Brain microvascular endothelial cell (primary cell): ENCODE measurements at places on chromosomes 16 and 17.

DNA sequence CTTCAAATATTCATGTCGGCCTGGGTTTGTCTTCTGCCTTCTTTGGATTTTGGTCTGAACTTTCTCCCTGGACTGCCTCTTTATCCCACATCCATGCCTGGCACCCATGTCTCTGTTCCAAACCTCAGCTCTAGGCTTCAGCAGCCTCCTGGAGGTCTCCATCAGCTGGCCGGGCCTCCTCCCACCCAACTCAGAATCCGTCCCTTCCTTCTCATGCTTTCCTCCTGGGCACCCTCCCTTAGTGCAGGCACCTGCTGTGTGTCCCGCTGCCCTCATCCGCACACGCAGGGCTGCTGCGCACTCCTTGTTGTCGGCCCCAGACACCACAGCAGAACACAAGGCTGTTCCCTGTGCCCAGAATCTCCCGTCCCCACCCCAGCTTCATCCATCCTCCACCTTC, 14.0 kb downstream of the LDHD start:
- no peak for DNase-seq

- no peak for DNase-seq
Measured at GRCh38 chr17:77654296-77654695, 304.2 kb upstream of the TNRC6C start.

GRCh38 chr16:10579965-10580882, at the start of gene EMP2:
EMP2 (minus strand) TSS chr16:10580598; CDS start chr16:10547617, 32,981 bp downstream.
- peak; percentile 40 for DNase-seq

DNA sequence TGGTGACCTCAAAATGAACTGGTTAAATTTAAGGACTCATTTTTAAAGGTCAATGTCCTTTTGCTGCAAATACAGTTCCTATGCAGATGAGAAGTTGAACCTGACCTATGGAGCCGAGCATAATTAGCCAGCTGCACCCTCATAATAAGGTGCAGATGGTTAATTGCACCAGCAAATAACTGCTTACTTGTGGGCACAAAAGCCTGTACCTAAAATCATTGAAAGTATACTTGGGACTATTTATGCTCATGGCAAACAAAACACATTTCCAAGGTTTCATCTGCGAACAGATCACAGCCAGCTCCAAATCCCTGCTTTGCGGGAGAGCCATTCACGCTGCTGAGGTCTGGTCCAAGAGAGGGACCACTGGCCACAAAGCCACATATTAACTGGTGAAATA, 13.0 kb downstream of the HYDIN start:
- no peak for DNase-seq

- DNase-seq, result no peak
Measured at GRCh38 chr16:30892670-30893416, 1.0 kb downstream of the BCL7C start.

GRCh38 chr17:64326420-64327054, 63.5 kb upstream of the TEX2 start:
- no peak for DNase-seq

- DNase-seq, result no peak
Measured at GRCh38 chr17:38701504-38702165, 3.4 kb upstream of the MLLT6 start.

DNA sequence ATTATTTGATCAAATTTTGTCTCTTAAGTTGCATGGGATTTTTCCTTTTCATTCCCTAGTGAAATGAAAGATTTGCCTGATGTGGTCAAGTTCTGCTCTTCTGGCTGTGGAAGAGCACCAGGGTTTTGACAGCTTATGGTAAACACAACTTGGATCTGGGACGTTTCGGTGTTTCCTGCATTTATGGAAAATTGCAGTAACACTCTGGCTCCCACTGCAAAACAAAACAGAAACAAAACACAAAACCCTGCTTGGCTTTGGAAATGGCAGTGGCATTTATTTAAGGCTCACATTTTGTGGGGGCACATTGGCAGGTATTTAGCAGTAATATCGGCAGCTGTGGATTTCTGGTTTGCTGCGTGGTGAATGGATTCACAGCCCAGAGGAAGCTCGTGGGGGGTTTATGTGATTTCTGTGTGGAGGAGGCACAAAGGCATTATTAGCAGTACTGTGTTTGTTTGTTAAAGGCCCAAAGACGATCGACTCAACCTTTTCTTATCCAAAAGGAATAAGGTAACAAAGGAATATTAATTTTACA, 377.8 kb downstream of the SNX29 start:
- no peak for DNase-seq

DNA sequence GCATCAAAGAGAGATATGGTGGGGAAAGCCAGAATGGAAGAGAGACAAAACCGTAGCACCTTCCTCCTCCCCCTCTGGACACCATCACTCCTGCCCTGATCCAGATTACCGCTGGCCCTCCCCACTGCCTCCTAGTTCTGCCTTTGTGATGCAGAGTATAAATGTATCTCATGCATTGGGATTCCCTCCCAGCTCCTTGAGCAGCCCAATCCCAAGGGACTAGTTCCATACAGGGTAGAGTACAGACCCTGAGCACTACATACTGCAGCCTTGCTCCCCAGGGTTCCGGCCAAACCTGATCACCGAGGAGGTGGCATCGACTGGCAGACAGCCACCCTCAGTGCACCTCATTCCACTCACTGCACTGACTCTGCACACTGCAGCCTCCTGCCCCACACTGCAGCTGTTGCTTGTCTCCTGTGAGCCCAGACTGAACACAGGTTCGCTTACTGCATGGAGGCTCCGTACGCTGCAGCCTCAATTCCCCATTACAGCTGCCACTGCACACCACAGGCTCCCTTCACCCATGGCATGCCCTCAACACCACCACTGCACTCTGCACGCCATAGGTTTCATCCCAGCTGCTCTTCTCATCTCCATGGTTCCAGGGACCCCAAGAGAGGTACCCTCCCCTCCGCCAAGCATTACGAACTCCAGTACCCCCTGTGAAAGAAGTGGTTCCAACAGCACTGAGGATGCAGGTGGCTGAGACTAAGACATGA, 1.7 kb upstream of the THRA start:
- DNase-seq, result no peak

DNA sequence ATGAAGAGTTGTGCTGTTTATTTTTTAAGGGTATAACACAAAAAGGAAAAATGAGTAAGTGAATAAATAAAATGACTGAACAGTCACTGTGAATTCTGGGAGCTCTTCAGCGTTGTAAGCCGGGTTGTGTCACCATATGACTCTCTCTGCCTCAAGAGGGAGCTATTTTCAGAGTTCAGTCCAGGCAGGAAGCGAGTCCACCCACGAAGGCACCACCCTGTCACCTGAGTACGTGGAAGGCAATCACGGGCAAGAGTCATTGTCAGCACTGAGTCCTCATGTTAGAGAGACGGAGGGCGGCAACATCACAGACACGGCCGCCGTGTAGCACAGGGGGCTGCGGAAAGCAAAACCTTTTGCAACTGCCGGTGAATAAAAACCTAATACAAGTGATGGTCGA, 227.6 kb downstream of the UTP18 start:
- DNase-seq, result no peak

GRCh38 chr16:68257906-68258800, 6.2 kb upstream of the SLC7A6 start:
- peak; percentile 18 for DNase-seq

- DNase-seq, result no peak
Measured at GRCh38 chr16:90070440-90070839, 6.7 kb downstream of the PRDM7 start.

GRCh38 chr17:40312131-40312731, 3.3 kb downstream of the RARA start:
- DNase-seq, result no peak

DNA sequence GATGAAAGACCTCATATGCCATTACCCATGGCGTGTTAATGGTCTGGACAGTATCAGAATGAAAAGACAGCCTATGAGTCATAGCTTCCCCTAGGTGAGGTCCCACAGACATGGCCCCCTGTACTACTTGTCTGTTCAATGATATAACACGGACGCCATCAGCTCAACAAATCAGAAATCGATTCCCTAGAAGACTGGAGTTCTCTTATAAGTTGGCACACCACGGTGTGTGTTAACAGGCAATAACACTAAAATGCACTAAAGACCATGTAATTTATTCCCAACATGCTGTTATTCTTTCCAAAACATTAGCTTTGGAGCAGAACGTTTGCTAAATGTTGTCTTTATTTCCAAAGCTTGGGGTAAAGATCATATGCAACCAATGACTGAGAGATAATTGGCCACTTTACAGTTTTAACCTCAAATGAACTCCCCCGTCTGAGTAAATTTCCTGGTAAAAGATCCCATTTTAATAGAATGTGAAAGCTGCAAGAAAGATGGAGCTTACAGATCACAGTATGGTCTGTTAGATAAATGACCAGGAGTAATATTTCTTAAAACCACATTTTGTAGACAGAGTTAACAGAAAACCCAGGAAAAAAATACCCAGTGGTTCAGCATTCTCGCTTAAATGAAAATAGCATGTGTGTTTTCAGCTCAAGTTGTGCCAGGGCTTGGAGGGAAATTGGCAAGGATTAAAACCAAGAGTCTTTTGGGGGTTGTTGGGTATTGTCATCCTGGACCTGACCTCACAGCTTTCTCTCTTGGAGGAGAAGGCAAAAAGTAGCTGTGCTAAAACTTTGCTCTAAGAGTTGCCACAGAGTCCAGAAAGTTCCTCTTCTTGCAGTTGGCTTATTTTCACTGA, 65.9 kb downstream of the PCTP start:
- DNase-seq, result no peak

- DNase-seq, result no peak
Measured at GRCh38 chr17:79902146-79902791, 63.0 kb upstream of the CBX4 start.

- no peak for DNase-seq
Measured at GRCh38 chr17:77675816-77676215, 282.7 kb upstream of the TNRC6C start.

DNA sequence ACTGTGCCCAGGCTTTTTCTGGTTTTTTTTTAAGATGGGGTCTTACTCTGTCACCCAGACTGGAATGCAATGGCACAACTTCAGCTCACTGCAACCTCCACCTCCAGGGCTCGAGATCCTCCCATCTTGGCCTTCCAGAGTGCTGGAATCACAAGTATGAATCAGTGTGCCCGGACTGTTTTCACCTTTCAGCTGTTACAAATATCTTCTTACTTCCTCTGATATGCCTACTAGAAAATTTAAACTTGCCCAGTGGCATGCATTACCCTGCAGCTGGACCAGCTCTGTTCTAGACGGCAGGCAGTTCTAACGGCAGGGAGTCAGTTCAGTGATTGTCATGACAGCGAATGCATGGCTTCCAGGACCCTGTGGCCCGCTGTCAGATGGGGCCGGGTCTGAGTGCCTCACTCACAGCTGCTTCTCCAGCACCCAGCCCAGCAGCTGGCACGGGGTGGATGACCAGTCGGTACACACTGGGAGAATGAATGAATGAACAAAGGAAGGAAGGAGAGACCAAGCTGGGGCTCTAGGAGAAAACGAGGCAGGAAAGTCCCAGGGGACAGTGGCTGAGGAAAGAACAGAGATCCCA, 28.0 kb upstream of the LITAF start:
- DNase-seq, result no peak

- DNase-seq, result no peak
Measured at GRCh38 chr17:6073620-6074019, 3.4 kb downstream of the WSCD1 start.

DNA sequence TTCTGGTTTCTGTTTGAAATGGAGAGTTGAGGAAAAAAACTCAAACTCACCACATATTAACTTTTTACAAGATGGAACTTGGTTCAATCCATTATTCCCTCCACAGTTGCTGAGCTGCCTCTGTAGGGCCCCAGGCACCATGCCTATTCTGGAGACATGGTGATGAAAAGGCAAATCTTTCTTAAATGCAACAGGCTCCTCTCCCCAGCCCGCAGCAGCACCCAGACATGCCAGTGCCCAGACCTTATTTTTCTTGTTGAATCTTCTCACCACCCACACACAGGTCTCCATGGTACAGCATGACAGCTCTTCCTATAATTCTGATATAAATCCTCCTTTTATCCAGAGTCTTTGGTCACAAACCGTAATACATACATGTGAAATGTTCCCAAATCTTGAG, 7.6 kb downstream of the CYTH1 start:
- no peak for DNase-seq

GRCh38 chr16:79121906-79122305, 478.6 kb downstream of the MAF start:
- no peak for DNase-seq

- no peak for DNase-seq
Measured at GRCh38 chr17:80925688-80926335, 65.8 kb upstream of the CHMP6 start.

DNA sequence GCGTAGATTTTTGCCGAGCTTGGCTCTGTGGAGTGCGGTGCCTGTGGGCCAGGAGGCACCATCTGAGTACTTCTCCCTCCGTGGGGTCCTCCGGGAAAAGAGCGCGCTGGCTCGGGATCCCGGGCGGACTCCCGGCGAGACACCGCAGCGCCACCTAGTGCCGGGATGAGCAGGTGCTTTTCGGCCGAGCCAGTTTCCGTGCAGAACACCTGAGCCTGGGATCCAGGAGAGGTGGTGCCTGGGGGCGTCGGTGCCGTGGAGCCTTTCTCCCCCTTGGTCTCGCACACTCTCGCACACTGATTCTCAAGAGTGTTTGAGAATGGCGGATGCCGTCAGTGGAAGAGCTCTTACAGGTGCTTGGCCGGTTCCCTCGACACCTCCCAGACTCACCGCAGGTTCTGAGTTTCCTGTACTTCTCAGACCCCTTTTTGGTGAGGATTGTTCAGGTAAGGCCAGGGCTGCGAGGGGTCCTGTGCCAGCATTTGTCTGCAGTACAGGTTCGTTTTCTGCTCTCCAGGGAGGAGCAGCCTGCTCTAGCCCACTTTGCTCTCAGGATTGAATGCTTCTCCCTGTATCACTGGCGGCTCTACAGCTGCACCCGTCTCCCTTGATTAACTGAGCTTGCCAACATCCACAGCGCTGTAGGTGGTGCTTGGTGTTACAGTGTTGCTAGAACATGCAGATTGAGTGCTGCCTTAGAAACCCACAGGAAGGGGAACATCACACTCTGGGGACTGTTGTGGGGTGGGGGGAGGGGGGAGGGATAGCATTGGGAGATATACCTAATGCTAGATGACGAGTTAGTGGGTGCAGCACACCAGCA, 23.3 kb downstream of the TBCD start:
- DNase-seq, result no peak

GRCh38 chr17:1119924-1120323, 59.9 kb downstream of the ABR start:
- DNase-seq, result no peak

GRCh38 chr17:67441052-67441895, 64.2 kb downstream of the PITPNC1 start:
- peak; percentile 88 for DNase-seq

- DNase-seq, result no peak
Measured at GRCh38 chr17:59026176-59026939, 80.3 kb downstream of the TRIM37 start.

GRCh38 chr17:77831474-77832179, 126.9 kb upstream of the TNRC6C start:
- DNase-seq, result peak; percentile 92

GRCh38 chr17:68820476-68820824, 134.7 kb downstream of the ABCA8 start:
- DNase-seq, result no peak

- DNase-seq, result no peak
Measured at GRCh38 chr17:13038931-13039665, 21.3 kb upstream of the ELAC2 start.

DNA sequence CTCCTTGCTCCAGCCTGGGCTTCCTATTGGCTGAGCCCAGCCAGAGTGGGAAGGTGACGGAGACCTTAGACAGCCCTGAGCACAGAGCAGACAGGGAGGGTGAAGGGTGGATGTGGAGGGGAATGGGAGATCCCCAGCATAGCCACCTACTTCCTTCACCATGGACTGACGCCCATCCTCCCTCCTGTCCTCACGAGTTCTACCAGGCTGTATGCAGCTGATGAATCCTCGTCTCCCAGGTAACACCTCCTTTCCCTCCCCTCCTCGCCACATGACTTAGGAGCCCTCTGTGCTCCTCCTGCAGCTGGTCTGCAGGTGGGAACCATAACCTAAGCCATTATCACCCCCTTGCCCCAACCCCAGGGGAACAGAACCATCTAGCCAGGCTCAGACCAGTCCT, 9.0 kb upstream of the CRHR1 start:
- DNase-seq, result no peak
